ENCODE measurements at places on chromosomes 13 and 19.

GRCh38 chr13:29481603-29482002 is 113.9 kb downstream of the SLC7A1 start:
- ATAC-seq: no peak

GRCh38 chr13:113605866-113606438 is 21.4 kb downstream of the TFDP1 start:
- no peak for ATAC-seq

- peak; percentile 94 for ATAC-seq
Observed at GRCh38 chr13:48586591-48587103, 53.8 kb upstream of the RCBTB2 start.

- ATAC-seq: peak; percentile 21
Observed at GRCh38 chr13:80151016-80151415, 189.9 kb downstream of the SPRY2 start.

DNA sequence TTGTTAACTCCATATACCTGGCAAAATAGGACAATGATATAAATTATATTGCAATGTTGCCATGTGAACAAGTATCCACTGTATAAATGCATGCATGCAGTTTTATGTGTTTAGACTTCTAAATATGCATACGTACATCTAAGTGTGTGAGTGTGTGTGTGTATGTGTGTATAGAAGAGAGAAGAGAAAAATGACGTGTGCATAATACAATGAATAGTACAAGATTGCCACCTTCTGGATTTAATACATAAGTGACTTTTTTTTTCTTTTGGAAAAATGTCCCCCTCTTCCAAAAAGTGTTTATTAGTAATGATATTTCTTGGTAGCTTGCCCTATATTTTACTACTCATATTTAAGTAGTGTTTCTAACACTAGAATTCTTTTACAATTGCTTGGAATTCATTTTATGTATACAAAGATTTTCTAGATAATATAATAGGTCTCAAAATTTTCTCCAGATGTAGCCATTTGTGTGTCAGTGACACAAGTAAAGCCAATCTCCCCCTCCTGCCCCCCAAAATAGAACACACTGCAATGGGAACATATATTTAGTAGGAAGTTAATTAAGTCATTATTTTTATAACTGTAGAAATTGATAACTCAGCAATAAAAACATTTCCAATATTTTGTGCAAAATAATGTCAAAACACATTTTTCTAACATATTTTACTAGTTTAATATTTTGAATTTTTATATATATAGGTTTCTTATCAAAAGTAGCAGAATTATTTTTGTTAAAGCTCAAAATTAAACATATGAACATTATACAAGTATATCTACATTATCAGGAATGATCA is 783.3 kb upstream of the ATXN8OS start:
- peak; percentile 43 for ATAC-seq

DNA sequence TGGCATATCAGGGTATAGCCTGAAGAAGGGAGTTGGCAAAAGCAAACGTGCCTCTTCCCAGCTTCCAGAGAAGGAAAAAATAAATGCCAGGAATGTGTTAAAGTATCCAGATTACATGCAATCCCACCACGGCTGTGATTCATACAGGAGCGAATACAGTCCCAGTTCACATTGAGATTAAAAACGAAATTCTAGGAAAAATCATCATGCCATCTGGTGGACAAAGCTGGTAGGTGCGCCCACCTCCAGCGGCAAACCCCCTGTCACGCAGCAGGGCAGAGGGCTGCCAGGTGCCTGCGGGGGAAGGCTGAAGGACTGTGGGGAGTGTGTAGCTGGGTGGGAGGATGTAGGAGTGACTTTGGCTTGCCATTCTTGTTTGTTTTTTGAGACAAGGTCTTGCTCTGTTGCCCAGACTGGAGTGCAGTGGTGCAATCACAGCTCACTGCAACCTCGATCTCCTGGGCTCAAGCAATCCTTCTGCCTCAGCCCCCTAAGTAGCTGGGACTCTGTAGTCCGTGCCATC is 6.4 kb upstream of the DMWD start:
- peak; percentile 94 for ATAC-seq

DNA sequence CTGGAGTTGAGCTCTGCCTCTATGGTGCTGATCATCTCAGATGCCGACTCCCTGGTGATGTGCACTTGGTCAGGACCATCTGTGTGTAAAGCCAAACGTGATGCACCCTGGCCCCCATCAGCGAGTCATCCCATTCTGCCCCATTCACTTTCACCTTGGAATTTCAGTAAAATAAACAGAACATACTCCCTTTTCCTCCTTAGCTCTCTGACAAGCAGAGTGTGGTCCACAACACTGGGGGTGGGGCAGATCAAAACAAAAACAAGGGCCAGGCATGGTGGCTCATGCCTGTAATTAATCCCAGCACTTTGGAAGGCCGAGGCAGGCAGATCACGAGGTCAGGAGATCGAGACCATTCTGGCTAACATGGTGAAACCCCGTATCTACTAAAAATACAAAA is 12.3 kb downstream of the CEACAM20 start:
- no peak for ATAC-seq

- ATAC-seq: peak; percentile 73
Observed at GRCh38 chr19:22052644-22053013, 345 bp downstream of the ZNF257 start.

DNA sequence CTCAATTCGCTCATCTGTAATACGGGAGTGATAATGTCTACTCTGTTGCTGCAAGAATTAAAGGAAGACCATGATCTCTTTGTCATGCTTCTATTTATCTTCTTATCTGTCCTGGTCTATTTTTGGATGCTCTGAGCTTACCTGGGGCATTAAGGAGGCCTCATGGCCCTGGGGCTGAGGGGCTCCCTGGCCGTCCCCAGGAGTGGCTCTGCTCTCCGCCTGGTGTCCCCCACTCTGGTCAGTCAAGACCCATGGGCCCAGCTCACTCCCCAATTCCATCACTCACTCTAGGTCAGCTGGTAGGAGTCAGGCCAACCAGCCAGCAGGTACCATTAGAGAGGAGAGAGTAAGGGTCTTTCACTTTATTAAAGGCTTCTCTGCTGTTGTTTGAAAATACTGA is 1.1 kb upstream of the CHST8 start:
- no peak for ATAC-seq

DNA sequence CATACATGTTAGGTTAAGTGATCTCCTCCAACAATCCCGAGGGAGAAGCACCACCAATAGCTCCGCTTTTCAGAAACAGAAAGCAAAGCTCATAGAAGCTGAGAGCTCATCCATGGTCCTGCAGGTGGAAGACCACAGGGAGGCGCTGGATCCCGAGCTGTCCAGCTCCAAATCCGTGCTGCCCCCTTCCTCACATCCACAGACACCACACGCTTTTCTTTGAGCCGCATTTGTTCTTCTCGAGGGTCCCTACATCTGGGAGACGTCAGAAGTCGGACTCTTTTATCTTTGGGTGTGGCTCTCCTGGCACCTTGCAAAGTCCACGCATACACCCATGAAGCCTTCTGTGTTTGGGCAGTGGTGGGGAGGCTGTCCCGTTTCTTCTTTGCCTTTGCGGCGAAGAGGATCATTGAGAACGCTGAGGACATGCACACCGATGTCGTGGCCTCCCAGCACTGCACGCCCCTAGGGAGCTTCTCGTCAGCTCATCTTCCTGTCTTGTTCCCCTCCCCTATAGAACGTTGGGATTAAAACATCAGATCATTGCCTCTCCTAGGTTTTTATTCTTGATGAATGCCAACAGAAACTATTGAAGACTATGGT is 184.8 kb downstream of the TEX29 start:
- peak; percentile 57 for ATAC-seq

DNA sequence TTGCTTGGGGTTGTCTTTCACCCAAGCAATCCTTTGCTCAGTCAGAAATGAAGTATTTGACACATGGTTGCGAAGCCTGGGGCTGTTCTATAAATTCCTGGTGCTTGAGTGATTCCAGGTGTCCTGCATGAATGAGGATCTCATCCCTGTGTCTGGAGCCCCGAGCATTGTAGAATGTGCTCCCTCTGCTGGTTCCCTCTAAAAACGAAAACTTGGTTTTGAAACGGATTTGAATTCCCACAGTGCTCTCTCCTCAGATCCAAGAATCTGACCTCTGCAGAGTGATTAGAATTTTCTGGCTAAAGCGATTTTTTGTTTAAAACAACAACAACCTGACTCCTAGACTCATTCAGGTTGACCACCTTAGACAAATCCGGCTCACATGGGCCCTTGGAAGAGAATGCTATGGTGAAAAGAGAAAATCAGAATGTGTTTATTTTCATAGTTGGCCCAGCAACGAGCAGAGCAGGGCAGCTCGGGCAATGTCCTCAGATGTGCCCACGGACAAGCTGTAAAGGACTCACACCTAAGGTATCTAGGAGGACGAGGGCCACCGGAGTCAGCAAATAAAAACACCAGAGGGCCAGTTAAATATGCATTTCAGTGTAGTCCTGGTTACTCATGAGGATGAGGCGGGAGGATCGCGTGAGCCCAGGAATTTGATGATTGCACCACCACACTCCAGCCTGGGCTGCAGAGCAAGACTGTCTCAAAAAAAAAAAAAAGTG is 8.7 kb upstream of the ATP12A start:
- ATAC-seq: peak; percentile 92

- ATAC-seq: no peak
Observed at GRCh38 chr19:38743394-38744297, 628 bp downstream of the CAPN12 start.

DNA sequence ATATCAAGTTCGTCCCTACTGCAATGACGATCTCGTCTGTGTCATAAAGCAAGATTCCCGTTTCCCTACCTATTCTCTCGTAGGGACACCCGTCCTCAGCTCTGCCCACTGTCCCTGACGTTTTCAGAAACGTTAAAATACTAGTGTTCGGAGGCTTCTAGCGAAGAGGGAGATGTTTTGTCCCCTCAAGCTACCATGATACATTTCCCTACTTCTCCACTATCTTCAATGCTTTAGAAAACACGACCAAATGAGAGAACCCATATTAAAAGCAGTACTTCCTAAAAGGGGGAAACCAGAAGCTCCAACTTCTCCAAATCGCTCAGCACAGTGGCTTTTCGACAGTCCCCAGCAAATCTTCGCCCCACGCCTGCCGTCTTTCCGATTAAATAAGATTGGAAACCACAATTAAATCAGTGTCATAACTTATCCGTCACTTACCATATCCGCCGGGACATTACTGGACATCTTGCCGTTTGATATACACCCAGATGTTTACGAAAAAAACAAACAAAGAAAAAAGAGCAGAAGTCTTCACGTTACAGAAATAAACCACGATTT is 1.3 kb downstream of the UBL3 start:
- ATAC-seq: peak; percentile 5

GRCh38 chr19:1251330-1252220 is 3.2 kb downstream of the MIDN start:
- peak; percentile 0 for ATAC-seq

- no peak for ATAC-seq
Observed at GRCh38 chr13:93660391-93661063, 433.9 kb downstream of the GPC6 start.

DNA sequence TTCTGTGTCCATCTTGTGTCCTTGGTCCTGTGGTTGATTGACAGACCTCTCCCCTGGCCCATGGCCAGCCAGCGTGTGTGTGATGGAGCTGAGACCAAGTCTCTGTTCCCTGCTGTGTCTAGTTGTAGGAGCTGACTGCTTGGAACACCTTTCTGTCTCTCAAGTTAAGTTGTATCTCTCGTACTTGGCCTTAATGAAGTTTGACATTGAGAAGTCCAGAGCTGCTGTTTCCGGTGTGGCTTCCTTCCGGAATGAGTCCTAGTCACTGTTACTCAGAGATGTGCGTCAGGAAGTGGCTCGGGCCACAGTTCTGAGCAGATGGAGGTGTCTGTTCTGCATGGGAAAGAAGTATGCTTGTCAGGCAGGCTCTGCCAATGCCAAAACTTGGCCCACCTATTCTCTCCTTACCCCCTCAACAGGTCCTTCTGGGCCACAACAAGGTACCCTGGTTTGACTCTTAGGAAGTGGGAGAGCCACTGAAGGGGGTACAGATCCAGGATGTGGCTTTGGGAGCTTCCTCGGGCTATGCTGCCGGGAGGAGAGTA is 54.3 kb downstream of the GATAD2A start:
- ATAC-seq: peak; percentile 69

GRCh38 chr13:33328701-33329100 is 43.1 kb upstream of the STARD13 start:
- no peak for ATAC-seq

- no peak for ATAC-seq
Observed at GRCh38 chr19:29381353-29382203, 144.2 kb upstream of the VSTM2B start.

DNA sequence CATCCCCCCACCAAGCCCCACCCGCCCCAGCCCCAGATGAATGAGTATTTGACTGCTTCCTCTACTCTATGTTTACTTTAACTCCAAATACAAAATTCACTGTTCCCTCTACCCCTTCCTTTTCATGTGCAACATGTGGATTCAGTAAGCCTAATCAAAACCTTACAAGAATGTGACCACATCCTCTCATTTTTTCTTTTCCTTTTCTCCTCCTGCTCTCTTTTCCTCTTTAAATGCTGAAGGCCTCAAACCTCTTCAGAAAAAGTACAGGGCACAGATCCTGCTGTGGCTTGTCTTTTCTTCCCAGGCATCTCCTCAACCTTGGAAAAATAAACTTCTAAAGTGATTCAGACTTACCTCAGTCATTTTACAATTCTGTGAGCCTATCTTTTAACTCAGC is 119.0 kb downstream of the MYCBP2 start:
- peak; percentile 77 for ATAC-seq

GRCh38 chr19:7575434-7576040 is 20.1 kb upstream of the CAMSAP3 start:
- no peak for ATAC-seq

GRCh38 chr19:5078182-5078581 is 109.3 kb downstream of the KDM4B start:
- no peak for ATAC-seq

- ATAC-seq: no peak
Observed at GRCh38 chr13:79309690-79310089, 96.4 kb downstream of the RBM26 start.

DNA sequence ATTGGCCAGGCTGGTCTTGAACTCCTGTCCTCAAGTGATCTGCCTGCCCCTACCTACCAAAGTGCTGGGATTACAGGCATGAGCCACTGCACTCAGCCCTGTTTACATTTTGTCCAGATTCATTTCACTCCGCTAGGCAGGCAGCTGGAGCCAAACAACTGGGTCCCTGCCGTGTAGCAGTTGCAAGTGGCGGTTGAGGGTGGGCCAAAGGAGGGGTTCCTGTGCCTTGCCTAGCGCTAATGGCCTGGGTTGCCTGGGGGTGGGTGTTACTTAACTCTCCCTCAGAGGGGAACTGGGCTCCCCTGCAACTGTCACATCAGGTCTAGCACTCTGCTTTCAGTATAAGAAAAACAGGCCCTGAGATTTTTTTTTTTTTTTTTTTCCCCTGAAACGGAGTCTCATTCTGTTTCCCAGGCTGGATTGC is 7.4 kb downstream of the ACP5 start:
- no peak for ATAC-seq

Measured in SK-N-SH treated with all-trans-retinoic acid at 6 μM for 48 hours (cell line).